ENCODE measurements at places on chromosomes 12 and 14.

- DNase-seq = no peak
These were observed 100.7 kb downstream of the ARF6 start for GRCh38 chr14:49993565-49993964.

DNA sequence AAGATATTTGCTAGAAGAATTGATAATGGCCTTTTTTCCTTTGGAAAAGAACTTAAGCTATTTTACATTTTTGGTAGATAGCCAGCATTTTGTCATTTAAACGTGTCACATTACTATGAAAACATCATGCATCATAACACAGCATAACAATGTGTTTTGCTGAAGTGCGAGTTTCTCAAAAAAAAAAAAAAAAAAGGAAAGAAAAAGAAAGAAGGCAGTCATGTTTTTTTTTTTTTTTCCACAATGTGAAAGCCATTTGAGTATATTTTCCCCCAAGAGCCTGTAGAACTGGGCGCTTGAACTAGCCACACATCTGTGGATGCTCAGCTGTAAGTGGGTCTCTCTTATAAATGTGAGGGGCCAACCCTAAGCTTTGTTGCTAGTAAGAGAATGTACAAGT is 300.1 kb downstream of the AKAP6 start:
- DNase-seq = no peak

- DNase-seq = no peak
These were observed 9.0 kb downstream of the RCOR1 start for GRCh38 chr14:102601378-102601925.

- DNase-seq = peak; percentile 14
These were observed 6.3 kb downstream of the METAP2 start for GRCh38 chr12:95480230-95480629.

DNA sequence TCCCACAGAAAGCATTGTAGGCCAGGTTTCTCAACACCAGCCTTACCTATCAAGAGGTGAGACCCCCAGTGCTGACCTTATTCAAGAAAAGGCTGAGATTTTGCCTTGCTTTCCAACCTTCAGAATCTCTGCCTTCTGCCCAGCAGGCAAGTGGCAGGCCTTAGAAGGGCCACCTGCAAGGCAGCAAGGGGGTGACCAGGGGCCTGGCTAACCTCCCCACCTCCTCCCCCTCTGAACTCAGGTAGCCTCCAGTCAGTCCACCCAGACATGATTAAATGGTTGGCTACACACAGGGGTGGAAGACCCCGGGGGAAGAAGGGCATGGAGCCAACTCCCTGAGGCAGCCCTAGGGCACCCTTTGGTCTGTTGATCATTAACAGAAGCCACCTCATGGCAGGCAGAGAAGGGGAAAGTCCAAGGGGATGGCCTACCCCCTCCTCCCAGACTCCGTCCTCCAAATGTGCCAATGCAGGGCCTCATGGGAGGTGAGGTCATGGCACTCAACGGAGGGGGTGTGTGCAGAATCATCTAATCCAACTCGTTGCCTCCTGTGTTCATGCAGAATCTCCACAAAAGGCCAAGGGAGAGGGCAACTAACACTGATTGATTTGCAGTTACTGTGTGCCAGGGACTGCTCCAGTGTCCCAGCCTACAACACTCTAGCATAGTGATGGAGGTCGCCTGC is 8.5 kb downstream of the ZFP36L1 start:
- DNase-seq = no peak

GRCh38 chr14:99602788-99603415 is 1.1 kb downstream of the CCDC85C start:
- DNase-seq = no peak

- peak; percentile 43 for DNase-seq
These were observed 62.9 kb downstream of the GCH1 start for GRCh38 chr14:54839701-54840119.

DNA sequence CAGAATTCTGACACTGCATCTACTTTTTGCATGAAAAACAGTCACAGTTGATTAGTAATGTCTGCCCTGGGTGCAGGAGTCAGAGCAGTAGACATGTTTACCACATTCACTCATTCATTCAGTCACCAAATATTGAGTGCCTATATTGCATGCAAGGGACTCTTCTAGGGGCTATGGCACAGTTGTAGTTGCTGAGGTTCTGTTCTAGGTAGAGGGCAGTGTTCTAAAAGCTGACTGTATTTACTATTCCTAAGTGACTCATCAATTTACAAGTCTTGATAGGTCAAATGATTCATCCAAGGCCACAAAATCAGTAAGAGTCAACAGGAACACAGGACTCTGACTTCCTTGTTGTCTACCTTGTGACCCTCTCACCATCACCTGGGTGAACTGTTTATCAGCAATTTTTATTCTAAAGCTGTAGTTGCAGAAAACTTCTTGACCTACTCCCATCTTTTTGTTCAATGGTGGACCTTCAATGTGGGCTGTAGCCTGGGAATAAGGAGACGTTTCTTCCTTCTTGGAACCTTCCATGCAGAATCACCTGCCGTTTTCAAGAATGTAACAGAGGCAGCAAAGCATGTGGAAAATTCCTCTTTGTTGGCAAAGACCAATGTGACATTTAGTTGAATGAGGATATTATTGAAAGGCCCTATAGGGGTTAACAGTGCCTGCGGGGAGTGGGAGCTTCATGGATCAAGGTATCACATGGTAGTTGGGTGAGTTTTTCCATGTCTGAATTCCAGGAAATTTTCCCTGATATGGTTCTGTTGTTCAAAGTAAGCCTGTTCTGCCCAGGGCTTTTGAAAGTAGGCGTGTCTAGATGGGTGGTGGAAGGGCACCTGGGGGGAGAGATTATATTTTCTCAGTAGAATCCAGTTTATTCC is 223.2 kb downstream of the KTN1 start:
- no peak for DNase-seq

DNA sequence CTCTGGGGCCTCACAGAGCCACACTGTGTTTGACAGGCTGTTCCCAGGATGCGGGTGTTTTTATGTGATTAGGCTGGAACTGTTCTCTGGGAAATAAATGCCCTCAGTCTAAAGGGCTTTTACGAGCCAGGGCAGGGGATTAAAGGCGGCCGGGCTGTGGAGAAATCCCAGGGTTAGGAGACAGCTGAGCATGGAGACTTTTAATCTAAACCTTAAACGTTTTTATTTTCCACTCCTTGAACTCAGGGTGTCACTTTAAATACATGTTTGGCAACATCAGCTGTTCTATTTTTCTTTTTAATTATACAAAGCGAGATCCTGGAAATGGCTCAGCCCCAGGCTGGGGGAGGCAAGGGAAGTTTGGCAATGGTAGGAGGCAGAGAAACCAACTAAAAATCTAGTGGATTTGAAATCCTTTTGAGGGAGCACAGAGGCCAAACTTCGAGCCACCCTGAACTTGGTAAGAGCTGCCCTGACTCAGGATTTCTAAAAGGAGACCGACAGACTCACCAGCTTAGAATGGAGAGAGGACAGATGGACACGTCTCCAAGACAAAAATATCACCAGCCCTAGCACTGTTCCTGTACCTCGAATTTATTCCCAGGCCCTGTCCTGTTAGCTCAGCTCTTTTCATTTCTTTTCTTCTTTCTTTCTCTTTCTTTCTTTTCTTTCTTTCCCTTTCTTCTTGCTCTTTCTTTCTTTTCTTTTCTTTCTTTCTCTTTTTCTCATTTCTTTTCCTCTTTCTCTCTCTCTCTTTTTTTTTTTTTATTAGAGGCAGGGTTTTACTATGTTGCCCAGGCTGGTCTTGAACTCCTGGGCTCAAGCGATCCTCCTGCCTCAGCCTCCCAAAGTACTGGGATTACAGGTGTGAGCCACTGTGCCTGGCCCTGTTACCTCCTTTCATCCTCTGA is 15.8 kb upstream of the ORAI1 start:
- no peak for DNase-seq

GRCh38 chr12:125340791-125341190 is 275.6 kb downstream of the AACS start:
- DNase-seq = peak; percentile 50

DNA sequence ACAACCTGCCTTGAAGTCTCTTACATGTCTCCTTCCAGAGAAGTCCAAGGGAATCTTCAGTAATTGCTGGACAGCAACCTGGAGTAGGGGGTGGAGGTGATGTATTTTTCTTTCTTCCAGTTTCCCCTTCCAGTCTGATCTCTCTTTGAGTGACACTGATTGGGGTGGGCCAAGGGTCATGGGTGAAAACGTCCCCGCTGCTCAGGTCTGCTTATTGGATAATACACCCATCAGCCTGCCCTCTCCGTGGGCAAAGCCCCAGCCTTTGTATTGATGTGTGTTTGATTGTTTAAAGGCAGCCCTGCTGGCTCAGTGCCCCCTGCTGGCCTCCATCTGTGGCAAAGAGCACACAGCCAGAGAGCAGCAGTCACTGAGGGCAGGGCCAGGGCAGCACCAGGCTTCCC is 35.7 kb upstream of the ATP2A2 start:
- no peak for DNase-seq

DNA sequence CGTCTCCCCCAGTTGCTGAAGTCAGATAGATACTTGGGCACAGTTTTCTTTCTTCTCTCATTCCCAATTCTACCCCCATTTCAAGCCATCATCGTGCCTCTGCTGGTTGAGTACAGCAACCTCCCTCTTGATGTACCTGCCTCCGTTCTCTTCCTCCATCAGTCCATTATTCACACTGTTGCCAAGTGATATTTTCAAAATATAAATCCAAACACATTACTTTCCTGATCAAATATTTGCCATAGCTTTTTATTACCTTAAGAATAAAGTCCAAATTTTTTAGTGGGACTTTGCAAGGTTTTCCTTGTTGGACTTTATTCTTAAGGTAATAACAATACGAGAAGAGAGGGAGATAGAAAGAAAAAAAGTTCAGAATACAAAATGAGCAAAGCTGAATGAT is 18.6 kb upstream of the SSPN start:
- DNase-seq = no peak

DNA sequence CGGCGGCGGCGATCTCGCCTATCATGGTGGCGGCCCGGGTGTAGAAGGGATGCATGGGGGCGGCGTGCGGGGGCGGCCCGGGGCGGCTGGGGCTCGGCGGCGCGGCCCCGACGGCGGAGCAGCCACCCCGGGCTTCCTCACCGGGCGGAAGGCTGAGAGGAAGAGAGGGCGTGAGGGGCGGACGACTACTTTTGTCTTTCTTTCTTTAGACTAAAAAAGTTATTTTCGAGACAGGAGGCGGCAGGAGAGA is 240 bp downstream of the BTG1 start:
- DNase-seq = no peak

- peak; percentile 35 for DNase-seq
These were observed 458 bp downstream of the SSPN start for GRCh38 chr12:26195641-26196420.

Measured in fibroblast of upper back skin (primary cell).